ENCODE measurements at places on chromosomes 5 and 9.

DNA sequence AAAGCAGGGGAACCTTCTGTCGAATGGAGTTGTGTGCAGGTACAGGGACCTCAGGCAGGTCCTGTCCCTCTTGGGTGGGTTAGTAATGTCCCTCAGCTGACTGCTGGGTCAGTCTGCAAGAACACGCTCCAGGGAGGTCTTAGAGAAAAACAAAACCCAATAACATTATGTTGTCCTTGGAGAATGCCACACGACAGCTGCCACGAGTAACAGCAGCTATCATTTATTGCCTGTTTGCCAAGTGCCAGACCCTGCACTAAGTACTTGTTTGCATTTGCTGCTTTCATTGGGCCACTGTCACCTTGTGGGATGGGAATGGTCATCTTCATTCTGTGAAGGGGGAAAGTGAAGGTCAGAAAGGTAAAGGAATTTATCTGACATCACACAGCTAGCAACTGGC, 310.3 kb downstream of the SLIT3 start:
- no peak for DNase-seq

DNA sequence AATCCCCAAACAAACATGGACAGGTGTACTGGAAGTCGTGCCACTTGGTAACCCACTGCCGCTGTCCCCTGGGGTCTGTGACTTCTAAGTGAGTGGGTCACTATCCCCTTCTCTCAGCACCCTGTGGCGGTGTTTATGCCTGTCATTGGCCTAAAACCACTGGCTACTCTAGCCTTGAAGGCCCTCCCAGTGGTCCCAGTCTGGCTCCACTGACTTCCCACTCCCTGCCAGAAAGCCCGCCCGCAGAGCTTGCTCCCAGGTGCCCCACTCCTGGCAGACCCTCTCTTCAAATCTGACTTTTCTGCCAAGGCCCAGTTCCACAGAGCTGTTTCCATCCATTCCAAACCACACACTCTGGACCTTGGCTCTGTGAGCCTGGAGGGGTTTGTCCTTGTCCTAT, 274.5 kb downstream of the HSPA4 start:
- DNase-seq, result no peak

- DNase-seq, result no peak
Observed at GRCh38 chr5:173574983-173575382, 41.5 kb downstream of the BOD1 start.

DNA sequence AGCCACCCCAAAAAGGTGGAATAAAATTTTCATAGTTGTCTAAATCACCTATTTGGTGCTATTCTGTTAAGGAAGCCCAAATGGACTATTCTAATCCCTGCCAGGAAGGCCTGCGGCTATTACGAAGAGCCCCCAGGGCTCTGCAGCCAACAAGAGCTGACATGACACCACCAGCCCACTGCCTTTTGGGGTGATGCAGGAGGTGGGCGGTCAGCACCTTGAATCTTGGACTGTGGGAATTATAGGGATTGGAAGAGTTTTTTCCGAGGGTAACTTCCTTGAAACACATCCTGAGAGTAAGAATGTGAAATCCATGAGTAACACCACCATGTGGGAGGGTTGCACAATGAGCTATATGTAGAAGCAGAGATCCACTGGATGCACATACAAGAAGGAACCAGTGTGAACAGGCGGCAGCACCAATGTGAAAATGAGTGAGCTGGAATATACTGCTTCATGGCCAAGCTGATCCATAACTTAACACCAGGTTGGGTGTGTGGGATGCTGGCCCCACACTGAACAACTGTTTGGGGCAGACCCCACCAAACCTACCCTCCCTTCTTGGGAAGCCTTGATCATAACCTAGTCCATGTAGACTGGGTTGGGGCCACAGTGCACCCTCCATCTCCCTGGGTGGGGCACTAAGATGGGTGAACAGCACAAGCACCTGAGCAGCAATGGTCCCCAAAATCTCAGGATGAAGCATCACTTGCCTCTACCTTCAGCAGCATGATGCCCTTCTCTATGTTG, 239.0 kb downstream of the FSTL4 start:
- no peak for DNase-seq

DNA sequence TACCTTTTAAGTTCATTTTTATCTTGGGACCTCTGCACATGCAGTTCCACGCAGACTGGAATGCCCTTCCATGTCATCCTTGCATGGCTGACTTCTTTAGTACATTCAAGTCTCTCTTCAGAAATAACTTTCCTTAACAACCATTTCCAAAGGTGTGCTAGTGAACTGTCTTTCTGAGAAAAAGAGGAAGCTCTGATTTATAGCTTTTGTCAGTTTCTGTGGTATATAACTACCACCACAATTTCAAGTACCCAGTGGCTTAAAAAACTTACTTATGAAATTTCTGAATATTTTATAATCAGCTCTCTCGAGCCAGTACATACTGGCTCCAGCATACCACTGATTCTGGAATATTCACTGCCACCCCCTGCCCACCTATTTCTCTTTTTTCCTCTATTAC, 1613.8 kb downstream of the MAT2B start:
- DNase-seq, result no peak

GRCh38 chr9:96599298-96599697, 20.3 kb downstream of the CDC14B start:
- no peak for DNase-seq

- DNase-seq, result no peak
Observed at GRCh38 chr5:14182761-14183160, 39.6 kb downstream of the TRIO start.

DNA sequence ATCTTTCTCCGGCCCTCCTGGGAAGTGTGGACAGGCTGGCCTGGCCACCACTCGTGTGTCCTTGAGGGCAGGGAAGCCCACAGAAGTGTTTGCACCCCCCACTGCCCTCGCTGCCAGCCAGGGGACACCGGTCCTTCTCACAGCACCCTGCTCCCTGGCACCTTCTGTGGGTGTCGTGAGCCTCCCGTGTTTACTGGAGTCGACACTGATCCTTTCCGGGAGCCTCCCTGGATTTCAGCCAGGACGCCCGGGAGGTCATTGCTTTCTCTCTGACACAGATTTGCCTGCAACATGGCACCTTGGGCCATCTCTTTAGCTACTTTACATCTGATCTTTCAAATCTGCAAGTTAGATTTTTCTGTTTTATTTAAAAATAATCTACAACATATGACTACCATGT, 120.4 kb upstream of the CACNA1B start:
- no peak for DNase-seq

GRCh38 chr9:86794391-86795046, 152.8 kb downstream of the GAS1 start:
- no peak for DNase-seq

GRCh38 chr5:178240766-178241165, 8.2 kb upstream of the PHYKPL start:
- no peak for DNase-seq

DNA sequence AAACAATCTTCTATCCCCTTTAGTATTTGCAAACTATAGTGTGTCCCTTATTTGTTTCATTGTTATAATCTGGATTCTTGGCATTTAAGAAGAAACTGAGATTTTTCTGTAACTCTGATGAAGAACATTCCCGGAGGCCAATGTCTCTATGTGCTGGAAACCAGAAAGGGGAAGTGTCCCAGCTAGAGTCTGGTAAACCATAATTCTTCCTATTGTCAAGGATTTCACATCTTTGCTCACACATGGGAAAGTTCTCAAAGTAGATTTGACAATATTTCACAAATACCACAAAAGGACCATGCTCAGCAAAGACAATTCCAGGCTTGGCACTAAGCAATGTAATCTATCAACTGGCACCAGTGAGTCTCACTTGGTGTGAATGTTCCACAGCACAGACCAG, 146.8 kb downstream of the MUSK start:
- no peak for DNase-seq

GRCh38 chr5:125171641-125172040, 425.2 kb upstream of the ZNF608 start:
- DNase-seq, result no peak

GRCh38 chr9:414595-414994, 199.9 kb downstream of the DOCK8 start:
- no peak for DNase-seq

- peak; percentile 14 for DNase-seq
Observed at GRCh38 chr9:124894741-124895170, 32.8 kb downstream of the ARPC5L start.

DNA sequence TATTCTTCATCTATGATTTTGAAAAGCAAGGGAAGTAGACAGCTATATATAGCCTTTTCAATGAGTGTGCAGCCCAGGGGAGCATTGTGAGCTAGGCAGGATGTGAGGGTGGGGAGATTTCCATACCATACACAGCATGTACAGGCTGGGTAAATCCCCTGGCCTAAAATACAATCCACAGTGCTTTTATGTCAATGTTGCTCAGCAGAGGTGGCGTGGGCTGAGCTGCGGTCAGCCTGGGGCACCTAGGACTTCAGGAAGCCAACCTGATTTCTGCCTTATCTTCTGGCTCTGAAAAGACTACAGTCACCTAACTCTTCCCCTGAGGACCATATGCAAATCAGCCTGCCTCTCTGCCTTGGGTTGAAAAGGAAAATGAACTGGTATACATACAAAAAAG, 6.3 kb upstream of the GARIN3 start:
- peak; percentile 90 for DNase-seq

- no peak for DNase-seq
Observed at GRCh38 chr5:72233835-72234234, 86.2 kb downstream of the MRPS27 start.

- DNase-seq, result no peak
Observed at GRCh38 chr5:93929131-93929530, 187.7 kb upstream of the POU5F2 start.

- DNase-seq, result no peak
Observed at GRCh38 chr5:51838459-51838858, 455.2 kb downstream of the ISL1 start.

DNA sequence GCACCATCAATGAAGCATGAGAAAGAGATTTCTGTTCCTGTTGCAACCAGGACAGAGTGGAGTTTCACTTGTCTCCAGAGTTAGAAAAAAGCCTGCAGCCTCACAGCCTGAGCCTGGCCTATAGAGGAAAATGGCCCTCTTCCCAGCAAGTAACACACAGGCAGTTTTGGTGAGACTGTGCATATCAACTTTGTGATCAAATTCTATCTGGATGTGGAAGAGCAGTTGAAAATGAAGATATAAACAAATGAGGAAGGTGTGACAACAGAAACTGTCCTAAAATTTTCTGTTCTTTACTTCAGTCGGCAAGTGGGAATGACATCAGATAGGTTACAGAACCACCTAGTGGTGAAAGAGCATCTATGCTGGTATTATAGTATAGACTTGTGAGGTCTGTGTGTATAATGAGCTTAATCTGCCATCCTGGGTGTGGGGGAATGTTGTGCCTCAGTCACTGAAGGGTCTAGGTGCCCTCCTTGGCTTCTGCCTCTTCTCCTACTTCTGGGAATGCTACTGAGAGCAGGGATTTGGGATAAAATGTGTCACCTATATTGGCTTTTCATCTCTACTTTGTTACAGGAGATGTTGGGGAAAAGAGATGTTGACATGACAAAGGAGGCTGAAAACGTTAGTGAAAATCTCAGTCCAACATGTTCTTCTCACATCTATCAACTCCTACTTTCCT, 28.2 kb downstream of the YIPF5 start:
- no peak for DNase-seq

- no peak for DNase-seq
Observed at GRCh38 chr9:134388289-134388808, 62.1 kb downstream of the RXRA start.

- DNase-seq, result no peak
Observed at GRCh38 chr5:174563899-174564298, 160.5 kb upstream of the MSX2 start.

GRCh38 chr9:19108038-19108437, 5.3 kb upstream of the HAUS6 start:
- no peak for DNase-seq

GRCh38 chr5:192970-193831, 1.9 kb downstream of the LRRC14B start:
- no peak for DNase-seq

DNA sequence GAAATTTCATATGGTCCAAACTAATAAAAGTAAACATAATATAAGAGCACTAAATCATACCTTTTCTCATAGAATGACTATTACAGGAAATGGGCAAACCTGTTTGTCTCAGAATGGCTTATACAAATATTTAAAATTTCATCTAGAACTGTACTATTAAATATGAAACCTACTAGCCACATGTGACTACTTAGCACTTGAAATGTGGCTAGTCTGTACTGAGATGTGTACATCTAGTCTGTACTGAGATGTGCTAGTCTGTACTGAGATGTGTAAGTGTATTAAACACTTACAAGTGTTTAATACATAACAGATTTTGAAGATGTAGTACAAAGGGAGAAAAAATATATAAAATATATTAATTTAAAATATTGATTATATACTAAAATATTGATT, 22.4 kb downstream of the ABITRAM start:
- no peak for DNase-seq

- DNase-seq, result no peak
Observed at GRCh38 chr9:4662989-4663792, 1.1 kb downstream of the PLPP6 start.
